Stimulated activated naive B cell treated with anti-CD40 and anti-IgM and Interleukin-4, amounts not matched to agents 10 μg/mL and 1 μg/mL and 100 μg/mL, for 72 hours (primary cell): ENCODE measurements at places on chromosomes 16 and 17.

DNA sequence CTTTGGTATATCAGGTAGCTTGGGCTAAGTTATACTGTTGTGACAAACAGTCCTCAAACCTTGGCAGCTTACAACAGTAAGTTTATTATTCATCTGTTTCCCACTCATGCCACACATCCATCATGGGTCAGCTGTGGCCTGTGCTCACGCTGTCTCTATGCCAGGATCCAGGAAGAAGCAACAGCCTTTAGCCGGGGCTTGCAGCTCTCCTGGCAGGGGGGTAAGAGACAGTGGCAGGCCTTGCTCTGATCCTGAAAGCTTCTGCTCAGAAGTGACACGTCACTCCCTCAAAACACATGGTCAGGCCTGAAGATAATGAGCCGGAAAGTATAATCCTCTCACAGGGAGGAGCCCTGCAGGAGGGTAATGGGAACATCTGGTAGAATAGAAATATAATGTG is 377.6 kb downstream of the CPPED1 start:
- no peak for DNase-seq
- H3K27ac ChIP-seq = peak overlapping the region; percentile 14
- peaks cover 31% of the 10 kb centered on the region for H3K36me3 ChIP-seq
- no peak overlapping the region for H3K4me3 ChIP-seq

DNA sequence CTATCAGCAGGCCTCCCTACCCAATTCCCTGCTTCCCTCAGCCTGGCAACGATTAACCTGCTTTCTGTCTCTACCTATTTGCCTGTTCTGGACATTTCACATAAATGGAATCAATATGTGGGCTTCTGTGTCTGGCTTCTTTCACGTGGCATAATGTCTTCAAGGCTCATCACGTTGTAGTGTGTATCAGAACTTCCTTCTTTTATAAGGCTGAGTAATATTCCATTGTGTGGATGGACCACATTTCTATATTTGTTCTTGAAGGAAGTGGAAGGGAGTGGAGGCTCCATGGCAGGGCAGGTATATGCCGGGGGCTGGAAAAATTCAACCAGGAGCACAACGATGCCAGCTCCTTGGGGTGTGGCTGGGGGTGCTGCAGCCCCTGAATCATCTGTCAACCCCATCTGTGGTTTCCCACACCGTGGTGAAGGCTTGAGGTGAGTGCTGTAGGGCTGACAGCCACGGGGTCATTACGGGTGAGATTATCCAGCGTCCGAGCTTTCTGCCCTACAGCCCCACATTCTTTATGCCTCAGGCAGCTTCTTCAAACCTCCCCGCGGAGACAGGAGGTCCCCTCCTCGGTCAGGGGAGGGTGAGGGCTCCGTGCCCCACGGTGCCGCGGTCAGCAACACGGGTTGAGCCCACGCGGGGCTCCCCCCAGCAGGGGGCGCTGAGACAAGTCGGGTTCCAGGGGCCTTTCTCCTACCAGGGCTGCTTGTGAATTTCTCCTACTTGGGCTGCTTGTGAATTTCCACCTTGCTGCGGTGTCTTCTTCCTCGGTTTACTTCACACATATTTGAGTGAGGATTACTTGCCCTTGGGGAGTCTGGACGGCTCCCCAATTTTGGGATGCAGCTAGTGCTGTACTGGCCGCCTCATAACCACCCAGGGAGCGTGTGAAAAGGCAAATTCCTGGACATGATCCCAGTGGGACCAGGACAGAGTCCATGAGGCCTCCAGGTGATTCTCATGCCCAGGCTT is 18.3 kb upstream of the WFIKKN2 start:
- peaks cover 41% of the 10 kb centered on the region for H3K27me3 ChIP-seq
- no peaks in the 10 kb centered on the region for H3K36me3 ChIP-seq
- no peak overlapping the region for H3K27ac ChIP-seq
- DNase-seq = no peak

DNA sequence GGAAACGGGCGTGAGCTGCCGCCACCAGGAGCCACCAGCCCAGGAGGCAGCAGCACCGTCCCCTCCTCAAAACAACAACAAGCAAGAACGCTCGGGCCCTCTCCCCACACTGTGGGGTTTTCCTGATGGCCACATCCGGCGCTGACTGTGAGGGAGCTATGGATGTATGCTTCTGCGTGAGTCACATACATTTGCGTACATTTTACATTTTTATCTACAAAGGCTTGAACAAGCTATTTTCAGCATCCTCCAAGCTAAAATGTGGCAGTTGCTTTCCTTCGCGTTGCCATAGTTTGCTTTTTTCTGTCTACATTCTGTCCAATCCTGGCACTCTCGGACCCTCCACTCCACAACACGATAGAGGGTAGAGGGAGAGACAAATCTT is 2.0 kb upstream of the ABR start:
- peak overlapping the region; percentile 82 for H3K4me3 ChIP-seq
- H3K27me3 ChIP-seq = no peaks in the 10 kb centered on the region
- H3K27ac ChIP-seq = peak overlapping the region; percentile 67
- H3K4me1 ChIP-seq = peaks cover 83% of the 10 kb centered on the region

- peaks cover 14% of the 10 kb centered on the region for H3K4me1 ChIP-seq
- peak overlapping the region; percentile 65 for H3K27ac ChIP-seq
- no peaks in the 10 kb centered on the region for H3K36me3 ChIP-seq
- H3K4me3 ChIP-seq = peak overlapping the region; percentile 86
- no peak for DNase-seq
These were observed 1.8 kb downstream of the CDC42EP4 start for GRCh38 chr17:73309727-73310596.

GRCh38 chr17:41322094-41322902 is 6.8 kb upstream of the KRTAP17-1 start:
- DNase-seq = no peak
- no peaks in the 10 kb centered on the region for H3K27me3 ChIP-seq
- no peak overlapping the region for H3K4me3 ChIP-seq
- peaks cover 8% of the 10 kb centered on the region for H3K4me1 ChIP-seq
- no peak overlapping the region for H3K27ac ChIP-seq

- H3K4me3 ChIP-seq = no peak overlapping the region
- H3K36me3 ChIP-seq = no peaks in the 10 kb centered on the region
- H3K27ac ChIP-seq = no peak overlapping the region
- DNase-seq = peak; percentile 59
- H3K4me1 ChIP-seq = peaks cover 2% of the 10 kb centered on the region
These were observed 7.9 kb upstream of the LLGL1 start for GRCh38 chr17:18217412-18218015.

DNA sequence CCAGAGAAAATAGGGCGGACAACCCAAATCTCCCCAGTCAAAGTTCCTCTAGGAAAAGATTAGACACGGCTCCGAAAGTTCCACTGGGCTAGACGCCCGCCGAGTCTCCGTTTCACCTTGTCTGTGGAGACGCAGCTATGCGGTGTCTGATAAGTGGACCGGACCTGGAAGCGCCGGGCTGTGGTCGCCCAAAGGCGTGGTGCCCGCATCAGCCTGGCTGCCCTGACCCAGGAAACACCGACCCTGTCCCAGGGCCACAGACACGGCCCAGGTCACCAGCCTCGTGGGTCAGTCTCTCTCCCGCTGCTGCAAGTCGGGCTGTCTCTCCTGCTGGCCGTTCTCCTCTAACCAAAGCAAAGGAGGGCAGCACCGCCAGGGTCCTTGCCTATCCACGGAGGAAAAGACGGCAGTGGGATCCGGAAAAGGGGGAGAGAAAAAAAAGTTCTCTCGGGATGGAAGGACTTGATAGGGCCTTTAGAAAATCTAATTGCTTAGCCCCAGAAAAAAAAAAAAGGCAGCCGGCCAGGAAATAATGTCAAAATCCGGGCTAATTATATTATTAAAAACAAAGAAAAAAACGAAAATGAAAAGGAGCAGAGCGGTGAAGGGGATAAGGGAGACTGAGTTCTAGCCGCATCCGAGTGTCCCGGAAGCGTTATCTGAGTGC is 13.9 kb upstream of the FOXF1 start:
- no peak for DNase-seq
- peaks cover 14% of the 10 kb centered on the region for H3K4me1 ChIP-seq
- H3K36me3 ChIP-seq = peaks cover 4% of the 10 kb centered on the region
- peak overlapping the region; percentile 89 for H3K27ac ChIP-seq
- peak overlapping the region; percentile 41 for H3K4me3 ChIP-seq

- peaks cover 54% of the 10 kb centered on the region for H3K4me1 ChIP-seq
- peak overlapping the region; percentile 47 for H3K27ac ChIP-seq
- no peaks in the 10 kb centered on the region for H3K27me3 ChIP-seq
- no peak for DNase-seq
- H3K36me3 ChIP-seq = peaks cover 6% of the 10 kb centered on the region
These were observed 2.2 kb upstream of the PHLPP2 start for GRCh38 chr16:71726476-71727315.

DNA sequence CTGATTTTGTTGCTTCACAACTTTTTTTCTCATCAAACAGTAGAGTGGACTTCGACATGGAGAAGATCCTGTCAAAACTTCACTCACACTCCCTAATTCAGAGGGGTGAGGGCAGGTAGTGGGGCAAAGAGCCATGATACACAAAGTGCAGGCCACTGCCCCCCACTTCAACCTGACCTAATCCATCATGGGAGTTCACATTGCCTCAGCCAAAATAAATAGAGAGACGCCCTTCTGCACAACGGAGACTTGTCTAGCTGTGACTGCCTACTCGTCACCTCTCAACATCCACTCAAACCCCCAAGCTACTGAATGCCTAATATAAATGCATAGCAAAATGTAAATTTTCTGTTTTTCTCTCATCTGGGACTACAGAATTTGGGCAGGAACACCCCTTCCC is 213.2 kb downstream of the PMP22 start:
- no peak overlapping the region for H3K27ac ChIP-seq
- no peak for DNase-seq
- peaks cover 30% of the 10 kb centered on the region for H3K27me3 ChIP-seq

- peaks cover 51% of the 10 kb centered on the region for H3K36me3 ChIP-seq
- peak; percentile 59 for DNase-seq
- H3K27ac ChIP-seq = peak overlapping the region; percentile 56
- H3K4me3 ChIP-seq = no peak overlapping the region
- peaks cover 45% of the 10 kb centered on the region for H3K4me1 ChIP-seq
- no peaks in the 10 kb centered on the region for H3K27me3 ChIP-seq
These were observed 32.8 kb upstream of the NUDT16L1 start for GRCh38 chr16:4660454-4661007.

GRCh38 chr16:16113076-16113475 is 110.2 kb downstream of the ABCC6 start:
- H3K27me3 ChIP-seq = no peaks in the 10 kb centered on the region
- H3K4me3 ChIP-seq = no peak overlapping the region
- H3K27ac ChIP-seq = no peak overlapping the region
- peaks cover 87% of the 10 kb centered on the region for H3K36me3 ChIP-seq
- DNase-seq = no peak

GRCh38 chr16:35533683-35534082 is 2074.3 kb downstream of the TP53TG3F start:
- H3K4me3 ChIP-seq = no peak overlapping the region
- H3K27ac ChIP-seq = no peak overlapping the region
- DNase-seq = no peak
- no peaks in the 10 kb centered on the region for H3K36me3 ChIP-seq
- H3K27me3 ChIP-seq = no peaks in the 10 kb centered on the region

GRCh38 chr16:50204453-50205108 is 51.5 kb downstream of the TENT4B start:
- H3K36me3 ChIP-seq = peaks cover 2% of the 10 kb centered on the region
- H3K27me3 ChIP-seq = no peaks in the 10 kb centered on the region
- no peak overlapping the region for H3K27ac ChIP-seq
- H3K4me3 ChIP-seq = no peak overlapping the region
- H3K4me1 ChIP-seq = peaks cover 29% of the 10 kb centered on the region

- no peak overlapping the region for H3K4me3 ChIP-seq
- H3K27ac ChIP-seq = peak overlapping the region; percentile 62
- H3K36me3 ChIP-seq = peaks cover 11% of the 10 kb centered on the region
These were observed 12.8 kb upstream of the AKTIP start for GRCh38 chr16:53515811-53516210.

GRCh38 chr16:82113741-82114140 is 56.3 kb downstream of the MPHOSPH6 start:
- DNase-seq = no peak
- no peak overlapping the region for H3K27ac ChIP-seq
- H3K27me3 ChIP-seq = peaks cover 23% of the 10 kb centered on the region
- peaks cover 7% of the 10 kb centered on the region for H3K4me1 ChIP-seq
- H3K4me3 ChIP-seq = no peak overlapping the region
- no peaks in the 10 kb centered on the region for H3K36me3 ChIP-seq

GRCh38 chr16:46817961-46818360 is 13.0 kb downstream of the C16orf87 start:
- peaks cover 46% of the 10 kb centered on the region for H3K36me3 ChIP-seq
- no peak overlapping the region for H3K4me3 ChIP-seq
- no peak overlapping the region for H3K27ac ChIP-seq

DNA sequence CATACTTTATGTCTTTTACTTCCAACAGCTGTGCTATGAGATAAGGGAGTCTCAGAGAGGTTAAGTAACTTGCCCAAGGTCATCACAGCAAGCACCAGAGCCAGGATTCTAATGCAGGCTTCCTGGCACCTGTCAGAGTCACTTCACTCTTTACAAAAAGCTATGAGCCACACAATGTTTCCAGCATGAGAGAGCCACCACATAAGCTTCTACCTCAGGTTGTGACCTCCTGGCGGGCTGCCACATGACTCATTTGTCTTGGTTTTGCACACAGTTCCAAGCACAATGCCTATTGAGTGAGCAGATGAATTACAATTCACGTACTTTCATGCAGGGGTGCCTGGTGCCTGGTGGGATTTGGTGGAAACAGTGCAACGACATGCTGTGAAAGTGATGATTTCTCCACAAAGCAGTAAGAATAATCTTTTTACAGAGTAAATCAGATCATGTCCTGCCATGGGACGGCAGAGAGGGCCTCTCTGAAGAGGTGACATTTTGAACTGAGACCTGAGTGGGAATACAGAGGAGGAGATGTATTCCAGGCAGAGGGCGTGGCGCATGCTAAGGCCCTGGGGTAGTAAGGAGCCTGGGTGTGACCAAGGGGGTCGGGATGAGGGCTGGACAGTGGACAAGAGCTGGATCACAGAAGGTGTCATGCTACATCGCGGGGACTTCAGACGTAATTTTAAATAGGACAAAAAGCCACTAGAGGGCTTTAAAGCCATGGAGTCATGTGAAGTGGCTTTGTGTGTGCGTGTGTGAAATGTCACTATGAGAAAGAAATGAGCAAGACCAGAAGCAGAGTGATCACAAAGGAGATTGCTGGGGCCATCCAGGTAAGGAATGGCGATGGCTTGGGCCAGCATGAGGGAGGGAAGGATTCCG is 53.4 kb downstream of the CACNG3 start:
- no peak overlapping the region for H3K27ac ChIP-seq
- H3K36me3 ChIP-seq = no peaks in the 10 kb centered on the region
- H3K27me3 ChIP-seq = peaks cover 29% of the 10 kb centered on the region
- no peak overlapping the region for H3K4me3 ChIP-seq

GRCh38 chr16:86464044-86464443 is 46.3 kb upstream of the FOXF1 start:
- no peaks in the 10 kb centered on the region for H3K36me3 ChIP-seq
- no peak for DNase-seq
- H3K4me1 ChIP-seq = no peaks in the 10 kb centered on the region
- H3K27ac ChIP-seq = no peak overlapping the region
- no peak overlapping the region for H3K4me3 ChIP-seq

DNA sequence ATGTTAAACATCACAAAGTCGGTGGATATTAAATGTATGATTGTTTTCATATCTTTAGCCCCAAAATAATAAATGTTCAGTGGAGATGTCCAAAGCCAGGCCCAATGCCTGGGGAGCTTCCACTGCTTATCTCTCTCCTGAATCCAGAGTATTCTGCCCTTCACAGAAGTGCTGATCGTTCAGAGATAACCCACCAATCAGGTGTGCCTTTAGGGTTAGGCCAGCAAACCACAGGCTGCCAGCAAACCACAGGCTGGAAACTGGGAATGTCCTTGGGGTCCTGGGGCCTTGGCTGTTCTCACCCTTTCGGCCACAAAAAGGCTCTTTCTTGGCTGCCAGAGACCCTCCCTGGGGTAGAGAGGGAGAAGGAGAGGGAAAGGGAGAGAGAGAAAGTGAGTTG is 33.9 kb downstream of the NXN start:
- H3K27ac ChIP-seq = no peak overlapping the region
- H3K27me3 ChIP-seq = peaks cover 15% of the 10 kb centered on the region
- H3K36me3 ChIP-seq = no peaks in the 10 kb centered on the region
